ENCODE measurements at places on chromosomes 1 and 21.

DNA sequence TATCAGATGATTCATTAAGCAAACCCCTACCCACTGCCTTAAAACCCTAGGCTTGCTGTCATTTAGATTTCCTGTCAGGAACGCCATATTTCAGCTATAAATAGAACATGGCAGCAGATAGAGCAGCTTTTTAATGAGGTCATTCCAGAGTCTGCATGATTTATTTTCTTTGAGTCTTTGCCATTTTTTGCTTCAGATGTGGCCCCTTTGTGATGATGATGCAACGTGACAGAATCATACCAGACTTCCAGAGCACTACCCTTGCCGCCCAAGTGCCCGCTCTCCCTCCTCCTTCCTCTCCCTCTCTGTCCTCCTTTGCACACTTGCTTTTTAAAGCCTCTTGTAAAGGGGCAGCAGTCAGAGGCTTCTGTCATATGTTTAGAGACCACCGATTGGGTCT is 55.5 kb upstream of the TRIM67 start:
- no peak for DNase-seq

DNA sequence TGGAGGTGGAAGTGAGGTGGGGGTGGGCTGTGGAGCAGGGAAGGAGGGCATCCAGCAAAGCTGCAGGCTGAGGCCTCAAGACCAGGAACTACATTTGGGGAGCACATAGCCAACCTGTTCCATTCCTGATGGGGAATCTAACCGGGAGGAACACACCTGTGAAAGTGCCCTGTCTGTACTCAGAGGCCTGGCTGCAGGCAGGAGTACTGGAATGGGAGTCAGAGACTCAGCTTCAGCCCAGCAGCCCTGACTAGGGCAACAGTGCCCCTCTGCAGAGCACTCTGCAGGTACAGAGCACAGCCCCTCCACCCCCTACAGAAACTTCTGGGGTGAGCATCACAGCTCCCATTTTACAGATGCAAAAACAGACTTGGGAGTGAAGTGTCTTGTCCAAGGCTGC is 126.4 kb downstream of the DMRTB1 start:
- DNase-seq = no peak

- DNase-seq = no peak
Measured at GRCh38 chr21:28719723-28720122, 273.0 kb downstream of the LTN1 start.

- peak; percentile 30 for DNase-seq
Measured at GRCh38 chr1:22855668-22856606, 116.7 kb downstream of the LACTBL1 start.

- DNase-seq = no peak
Measured at GRCh38 chr21:26965907-26966581, 844 bp downstream of the ADAMTS5 start.

- DNase-seq = no peak
Measured at GRCh38 chr1:209769171-209769904, 13.5 kb downstream of the TRAF3IP3 start.

GRCh38 chr1:162386292-162387225 is 5.0 kb downstream of the C1orf226 start:
- DNase-seq = no peak

- DNase-seq = no peak
Measured at GRCh38 chr1:98045211-98045766, 124.5 kb upstream of the DPYD start.

- DNase-seq = peak; percentile 37
Measured at GRCh38 chr1:41558761-41559171, 74.3 kb upstream of the EDN2 start.

- no peak for DNase-seq
Measured at GRCh38 chr1:35555601-35556477, 1.4 kb downstream of the KIAA0319L start.

- no peak for DNase-seq
Measured at GRCh38 chr1:117780687-117781475, 148.5 kb downstream of the GDAP2 start.

GRCh38 chr1:228016181-228016510 is 9.3 kb downstream of the WNT3A start:
- DNase-seq = peak; percentile 6

GRCh38 chr1:94383966-94384408 is 34.2 kb upstream of the ABCD3 start:
- DNase-seq = no peak

- no peak for DNase-seq
Measured at GRCh38 chr21:37560385-37560784, 193.8 kb downstream of the DYRK1A start.

DNA sequence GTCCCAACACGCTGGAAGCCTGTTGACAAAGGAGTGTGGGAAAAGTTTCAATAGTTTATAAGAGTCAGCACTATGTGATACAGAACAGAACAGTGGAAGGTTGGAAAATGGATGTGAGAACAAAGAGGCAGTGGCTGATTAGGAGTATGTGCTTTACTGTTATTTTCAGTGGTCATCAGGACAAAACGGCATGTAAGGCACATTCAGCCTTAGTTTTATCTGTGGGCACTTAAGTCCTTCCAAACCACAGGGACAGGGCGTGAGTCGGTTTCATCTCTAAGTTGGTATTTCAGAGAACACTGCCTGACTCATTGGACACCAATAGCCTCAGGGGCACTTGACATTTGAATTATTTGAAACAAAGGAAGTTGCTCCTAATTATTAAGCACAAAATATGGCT is 306.9 kb downstream of the ASTN1 start:
- no peak for DNase-seq

DNA sequence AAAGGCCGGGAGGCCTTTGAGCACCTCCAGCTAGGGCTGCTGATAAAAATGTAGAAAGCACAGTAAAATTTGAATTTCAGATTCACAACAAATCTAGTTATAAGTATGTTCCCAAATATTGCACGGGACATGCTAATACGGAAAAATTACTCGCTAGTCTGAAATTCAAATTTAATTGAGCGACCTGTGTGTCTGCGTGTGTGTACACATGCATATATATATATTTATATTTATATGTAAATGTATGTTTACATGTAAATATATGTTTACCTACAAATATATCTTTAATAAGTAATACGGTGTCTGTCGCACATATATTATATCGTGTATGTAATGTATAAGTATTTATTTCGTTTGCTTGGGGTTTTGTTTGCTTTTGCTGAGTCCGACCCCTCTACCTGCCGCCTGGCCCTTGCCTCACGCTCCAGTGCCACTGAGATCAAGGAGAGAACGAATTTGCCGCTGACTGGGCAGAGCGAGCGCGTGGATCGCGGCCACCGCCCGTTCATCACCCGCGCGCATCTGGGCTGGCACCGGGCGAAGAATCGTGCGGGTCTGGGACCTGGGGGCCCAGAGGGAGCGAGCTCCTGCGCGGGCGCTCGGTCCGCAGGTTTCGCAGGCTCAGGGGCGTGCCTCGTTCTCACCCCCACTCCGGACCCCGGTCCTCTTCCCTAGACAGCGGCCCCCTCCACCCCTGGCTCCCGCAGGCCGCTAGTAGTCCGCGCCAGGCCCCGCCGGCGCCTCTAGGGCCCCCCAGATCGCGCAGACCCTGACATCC is 534 bp upstream of the WRAP73 start:
- DNase-seq = no peak

DNA sequence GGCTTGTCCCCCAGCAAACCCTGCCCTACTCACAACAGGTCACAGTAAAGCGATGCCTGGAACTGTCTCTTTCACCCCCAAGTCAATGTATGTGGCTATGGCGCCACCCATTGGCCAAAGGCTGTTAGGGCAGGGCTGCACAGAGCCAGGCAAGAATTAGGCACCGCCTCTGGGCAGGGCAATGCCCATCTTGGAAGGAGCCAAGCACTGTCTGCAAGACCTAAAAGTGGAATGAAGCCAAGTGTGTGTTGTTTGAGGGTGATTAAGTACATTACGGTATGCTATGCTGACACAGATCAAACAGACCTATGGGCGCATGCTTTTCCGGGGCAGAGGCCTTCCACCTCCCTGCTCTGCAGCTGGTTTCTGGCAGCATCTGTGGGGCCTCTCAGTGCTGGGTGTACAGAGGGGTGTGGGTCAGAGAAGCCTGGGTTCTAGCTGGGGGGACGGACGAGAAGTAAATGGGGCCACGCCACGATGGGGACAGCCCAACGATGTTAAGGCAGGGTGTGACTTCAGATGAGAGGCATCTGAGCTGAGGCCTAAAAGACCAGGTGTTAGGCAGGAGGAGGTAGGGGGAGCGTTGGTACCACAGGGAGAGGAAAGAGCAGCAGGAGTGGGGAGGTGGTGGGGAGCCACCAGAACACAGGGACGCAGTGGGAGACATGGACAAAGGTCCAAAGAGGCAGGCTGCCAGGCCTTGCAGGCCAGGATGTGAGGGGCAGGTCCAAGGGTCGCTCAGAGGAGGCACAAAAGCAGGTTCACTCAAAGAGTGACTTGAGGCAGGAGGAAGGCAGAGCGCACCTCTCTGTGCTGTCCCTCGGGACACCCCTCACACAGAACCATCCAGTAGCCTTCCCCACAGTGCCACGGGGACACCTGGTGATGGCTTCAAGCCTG is 49.8 kb downstream of the ACOT7 start:
- DNase-seq = no peak

DNA sequence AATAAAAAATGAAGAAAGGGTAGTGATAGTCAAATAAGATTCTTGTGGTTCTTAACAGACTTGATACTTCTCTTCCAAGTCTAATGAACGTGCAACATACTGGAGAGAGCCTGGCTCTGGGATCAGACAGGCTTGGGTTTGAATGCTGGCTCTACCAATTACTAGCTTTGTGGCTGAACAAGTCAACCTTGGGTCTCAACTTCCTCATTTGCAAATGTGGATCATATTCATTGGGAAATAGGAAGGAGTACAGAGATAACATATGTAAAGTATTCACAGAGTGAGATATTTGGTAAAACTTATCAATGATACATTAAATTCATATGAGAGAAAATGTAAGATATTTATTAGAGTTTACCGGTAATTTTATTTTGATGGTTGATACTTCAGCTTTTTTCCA is 2.0 kb downstream of the EDEM3 start:
- no peak for DNase-seq

- DNase-seq = no peak
Measured at GRCh38 chr1:210335001-210335400, 6.3 kb downstream of the HHAT start.

GRCh38 chr21:39461419-39461818 is 9.6 kb downstream of the SH3BGR start:
- no peak for DNase-seq

- DNase-seq = no peak
Measured at GRCh38 chr1:94119796-94120569, 965 bp downstream of the ABCA4 start.

- no peak for DNase-seq
Measured at GRCh38 chr1:20410503-20410902, 75.5 kb downstream of the CAMK2N1 start.

DNA sequence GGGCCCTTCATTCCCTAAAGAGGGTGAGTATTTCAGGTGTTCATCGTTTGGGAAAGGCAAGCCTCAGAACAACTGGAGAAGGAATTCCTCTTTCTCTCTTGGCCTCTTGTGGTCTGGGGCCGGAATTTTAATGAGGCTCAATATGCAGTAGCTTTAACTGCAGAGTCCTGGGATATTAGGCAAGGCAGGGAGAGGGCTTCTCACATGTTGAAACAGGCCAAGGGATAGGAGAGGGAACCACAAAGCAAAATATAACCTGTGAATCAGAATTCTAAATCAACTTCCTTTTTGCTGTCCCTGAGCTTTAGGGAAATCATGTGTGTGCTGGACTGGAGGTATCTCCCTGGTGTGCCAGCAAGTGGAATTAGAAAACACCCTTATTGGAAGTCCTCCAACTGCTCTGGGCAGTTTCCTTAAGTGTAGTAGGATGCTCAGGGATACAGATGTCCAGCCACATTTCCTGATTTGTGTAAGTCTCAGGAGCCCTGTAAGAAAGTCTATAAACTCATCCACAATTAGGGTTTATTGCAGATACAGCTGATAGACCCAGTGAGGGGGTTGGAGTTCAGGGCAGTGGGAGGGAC is 215.8 kb upstream of the ZRANB2 start:
- no peak for DNase-seq

GRCh38 chr1:245957427-245957826 is 549.7 kb downstream of the SMYD3 start:
- no peak for DNase-seq

- no peak for DNase-seq
Measured at GRCh38 chr1:199815947-199816346, 211.6 kb upstream of the NR5A2 start.

DNA sequence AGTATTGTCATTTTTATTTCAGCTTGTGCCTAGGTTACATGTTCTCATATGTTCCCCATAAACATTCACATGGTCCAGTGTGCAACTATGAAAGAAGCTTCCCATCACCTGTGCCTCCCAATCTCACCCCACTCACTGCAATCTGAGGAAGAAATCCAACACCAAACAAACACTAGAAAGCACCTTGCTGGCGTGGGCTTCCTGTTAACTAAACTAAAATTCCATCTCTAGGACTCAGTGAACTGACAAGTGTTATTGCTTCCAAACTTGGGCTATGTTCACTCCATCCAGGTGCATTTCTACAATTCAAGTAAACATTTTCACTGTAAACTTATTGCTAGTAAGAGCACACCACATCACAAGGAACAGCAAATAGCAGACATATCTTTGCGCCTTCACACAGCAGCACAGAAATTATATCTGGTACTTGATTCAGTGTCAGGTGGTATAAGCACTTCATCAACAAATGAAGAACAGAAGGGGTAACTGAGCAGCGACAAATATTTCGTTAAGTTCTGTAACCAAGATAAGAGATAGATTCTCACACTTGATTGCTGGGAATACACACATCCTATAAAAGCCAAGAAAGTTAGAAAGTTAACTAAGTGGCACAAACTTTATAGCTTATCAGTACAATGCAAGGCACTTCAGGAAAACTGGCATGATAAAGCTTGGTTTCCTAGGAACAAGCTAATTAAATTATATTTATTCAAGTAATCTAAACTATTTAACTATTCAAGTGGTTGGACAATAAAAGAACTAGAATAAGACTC is 8.9 kb upstream of the KCNJ15 start:
- DNase-seq = no peak

GRCh38 chr1:43834280-43835081 is 99.1 kb upstream of the ARTN start:
- DNase-seq = no peak

GRCh38 chr1:198352975-198353695 is 187.3 kb downstream of the ATP6V1G3 start:
- DNase-seq = no peak

- peak; percentile 37 for DNase-seq
Measured at GRCh38 chr1:222634180-222635013, 16.5 kb downstream of the MIA3 start.

DNA sequence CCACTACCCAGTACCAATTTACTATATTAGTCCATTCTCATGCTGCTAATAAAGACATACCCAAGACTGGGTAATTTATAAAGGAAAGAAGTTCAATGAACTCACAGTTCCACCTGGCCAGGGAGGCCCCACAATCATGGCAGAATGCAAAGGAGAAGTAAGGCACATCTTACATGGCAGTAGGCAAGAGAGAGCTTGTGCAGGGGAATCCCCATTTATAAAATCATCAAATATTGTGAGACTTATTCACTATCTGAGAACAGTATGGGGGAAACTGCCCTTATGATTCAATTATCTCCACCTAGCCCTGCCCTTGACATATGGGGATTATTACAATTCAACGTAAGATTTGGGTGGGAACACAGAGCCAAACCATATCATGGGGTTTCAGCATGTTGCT is 6.4 kb downstream of the CD58 start:
- no peak for DNase-seq

GRCh38 chr21:42844411-42845113 is 34.8 kb downstream of the WDR4 start:
- DNase-seq = no peak

GRCh38 chr1:181179279-181179986 is 90.9 kb downstream of the IER5 start:
- no peak for DNase-seq

All from breast epithelium (tissue), 4 donors.